ENCODE measurements at places on chromosomes 5 and 9.
A peak's percentile ranks its signal among the peaks of the same experiment; 100 is the strongest.

GRCh38 chr9:14318361-14318760 lies 4.4 kb upstream of the NFIB start:
- ATAC-seq = no peak

- ATAC-seq = no peak
Observed at GRCh38 chr9:127421057-127421456, 3.1 kb upstream of the ZNF79 start.

DNA sequence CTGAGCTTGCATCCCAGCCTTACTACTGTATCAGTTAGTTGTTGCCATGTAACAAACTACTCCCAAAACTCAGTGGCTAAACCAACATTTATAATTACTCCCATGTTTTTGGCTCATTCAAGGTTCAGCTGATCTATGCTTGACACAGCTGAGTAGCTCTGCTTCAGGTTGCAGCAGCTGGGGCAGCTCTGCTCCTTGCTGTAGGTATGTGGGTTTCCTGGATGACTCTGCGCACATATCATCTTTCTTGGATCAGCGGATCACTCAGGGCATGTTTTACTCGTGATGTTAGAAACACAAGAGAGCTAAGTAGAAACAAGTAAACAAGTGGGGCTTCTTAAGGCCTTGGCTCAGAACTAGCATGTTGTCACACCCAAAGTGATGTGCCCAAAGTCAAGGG lies 15.1 kb downstream of the TEK start:
- ATAC-seq = no peak

DNA sequence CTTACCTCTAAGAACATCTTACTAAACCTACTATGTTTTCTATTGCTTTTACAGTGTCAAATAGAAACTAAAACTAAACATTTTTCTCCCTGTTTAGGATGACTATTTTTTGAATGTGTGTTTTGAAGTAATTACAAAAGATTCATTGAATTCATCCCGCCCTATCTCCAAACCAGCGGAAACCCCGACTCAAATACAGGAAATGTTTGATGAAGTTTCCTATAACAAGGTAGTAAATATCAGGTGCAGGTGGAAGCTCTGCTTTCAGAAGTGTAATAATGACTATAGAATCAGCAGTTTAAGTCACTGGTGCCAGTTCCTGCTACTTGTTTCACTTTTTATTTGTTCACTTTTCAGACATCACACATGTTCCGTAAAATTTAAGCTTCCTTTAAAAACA lies 20.0 kb downstream of the ERAP2 start:
- ATAC-seq = no peak

DNA sequence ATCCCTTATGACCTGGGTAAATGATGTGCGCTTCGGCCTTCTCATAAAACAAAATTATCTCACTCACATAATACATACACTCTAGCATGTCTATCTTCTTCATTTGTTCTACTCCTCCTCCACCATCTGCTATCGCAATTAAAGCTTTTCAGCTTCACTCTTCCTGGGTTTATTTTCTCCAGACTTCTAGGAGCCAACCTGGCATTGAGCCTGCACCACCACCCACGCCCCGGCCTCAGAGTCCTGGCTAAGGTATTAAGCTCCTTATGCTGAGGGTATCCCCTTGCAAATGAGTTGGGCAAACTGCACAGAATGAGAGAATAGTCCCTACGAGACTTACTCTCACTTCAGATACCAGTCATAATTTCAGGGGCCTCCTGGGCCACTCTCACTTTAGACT lies 236.1 kb upstream of the CDH12 start:
- no peak for ATAC-seq

DNA sequence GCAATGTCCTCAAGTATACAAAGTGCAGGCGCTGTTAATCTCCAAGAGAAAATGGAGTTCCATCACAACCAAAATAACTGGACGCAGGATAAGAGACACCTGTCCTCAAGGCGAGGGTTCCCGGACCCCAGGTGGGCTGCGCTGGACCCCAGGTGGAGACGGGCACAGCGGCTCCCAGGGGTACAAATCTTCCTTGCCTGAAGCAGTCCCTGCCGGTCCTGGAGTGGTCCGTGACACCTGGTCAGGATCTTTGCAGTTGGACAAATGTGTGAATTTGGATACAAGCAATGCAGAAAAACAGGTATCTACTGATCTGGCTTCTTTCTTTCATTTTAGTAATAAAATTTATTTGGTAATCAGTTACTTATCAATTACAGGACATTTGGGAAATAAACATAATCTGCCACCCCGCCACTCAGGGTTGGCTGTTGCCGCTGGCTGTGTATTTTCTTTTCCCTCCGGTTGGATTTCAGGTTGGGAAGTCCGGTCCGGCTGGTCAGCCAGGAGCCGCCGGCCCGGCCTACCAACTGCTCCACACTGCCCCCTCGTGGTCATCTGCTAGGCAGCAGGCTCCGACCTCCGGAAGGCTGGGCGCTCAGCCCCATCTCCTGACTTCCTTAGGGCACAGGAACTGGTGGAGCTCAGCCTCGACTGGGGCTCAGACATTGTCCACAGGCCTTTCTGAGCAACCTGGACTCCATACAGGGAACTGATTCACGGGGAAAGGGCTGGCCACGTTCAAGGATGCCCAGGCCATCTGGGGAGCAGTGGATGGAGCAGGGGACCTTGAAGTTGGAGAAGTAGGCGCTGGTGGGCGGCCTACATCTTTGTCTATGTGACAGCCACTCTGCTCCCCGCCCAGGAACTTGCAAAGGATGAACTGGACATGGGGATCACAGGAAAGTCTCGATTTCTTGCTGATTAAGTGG lies 43.4 kb downstream of the NXNL2 start:
- ATAC-seq = peak; percentile 96

DNA sequence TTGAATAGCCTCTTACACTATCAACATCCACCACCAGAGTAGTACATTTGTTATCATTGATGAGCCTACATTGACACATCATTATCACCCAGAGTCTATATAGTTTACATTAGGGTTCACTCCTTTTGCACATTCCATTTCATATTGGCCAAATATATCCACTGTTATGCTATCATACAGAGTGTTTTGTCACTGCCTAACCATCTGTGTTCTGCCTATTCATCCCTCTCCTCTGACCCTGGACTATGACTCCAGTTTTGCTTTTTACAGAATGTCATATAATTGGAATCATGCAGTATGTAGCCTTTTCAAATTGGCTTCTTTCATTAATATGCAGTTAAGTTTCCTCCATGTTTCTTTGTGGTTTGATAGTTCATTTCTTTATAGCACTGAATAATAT lies 904.7 kb downstream of the TLE1 start:
- ATAC-seq = no peak

DNA sequence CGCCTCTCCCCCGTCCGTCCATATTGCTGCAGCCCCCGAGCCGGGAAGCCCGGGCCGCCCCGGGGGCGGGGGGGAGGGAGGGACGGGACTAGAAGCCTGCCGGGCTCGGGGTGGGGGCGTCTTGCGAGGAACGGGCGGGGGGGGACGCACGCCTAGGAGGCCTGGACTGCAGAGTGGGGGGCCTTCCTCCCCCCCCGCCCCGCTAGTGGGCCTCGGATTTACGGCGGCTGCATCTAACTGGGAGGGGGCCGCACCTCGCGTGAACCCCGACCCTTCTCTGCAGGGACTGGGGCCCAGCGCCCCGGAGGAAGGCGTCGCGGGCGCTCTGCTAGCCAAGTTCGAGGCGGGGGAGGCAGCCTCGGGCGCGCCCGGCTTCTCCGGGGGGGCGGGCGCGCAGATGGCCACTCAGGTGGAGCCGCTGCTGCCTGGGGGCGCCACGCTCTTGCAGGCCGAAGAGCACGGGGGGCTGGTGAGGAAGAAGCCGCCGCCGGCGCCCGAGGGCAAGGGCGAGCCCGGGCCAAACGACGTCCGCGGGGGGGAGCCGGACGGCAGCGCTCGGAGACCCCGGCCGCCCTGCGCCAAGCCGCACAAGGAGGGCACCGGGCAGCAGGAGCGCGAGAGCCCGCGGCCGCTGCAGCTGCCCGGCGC lies at the start of gene LARP1:
Gene LARP1 (plus strand): TSS at position 17 of the 648 bp plus-strand sequence. CDS start 381 bp downstream, at position 398.
- no peak for ATAC-seq

GRCh38 chr9:136886610-136887597 lies 588 bp downstream of the TRAF2 start:
- peak; percentile 3 for ATAC-seq

GRCh38 chr5:179624841-179625271 lies 1.4 kb upstream of the HNRNPH1 start:
- no peak for ATAC-seq

GRCh38 chr5:77311214-77311571 lies 100.7 kb downstream of the PDE8B start:
- ATAC-seq = no peak

DNA sequence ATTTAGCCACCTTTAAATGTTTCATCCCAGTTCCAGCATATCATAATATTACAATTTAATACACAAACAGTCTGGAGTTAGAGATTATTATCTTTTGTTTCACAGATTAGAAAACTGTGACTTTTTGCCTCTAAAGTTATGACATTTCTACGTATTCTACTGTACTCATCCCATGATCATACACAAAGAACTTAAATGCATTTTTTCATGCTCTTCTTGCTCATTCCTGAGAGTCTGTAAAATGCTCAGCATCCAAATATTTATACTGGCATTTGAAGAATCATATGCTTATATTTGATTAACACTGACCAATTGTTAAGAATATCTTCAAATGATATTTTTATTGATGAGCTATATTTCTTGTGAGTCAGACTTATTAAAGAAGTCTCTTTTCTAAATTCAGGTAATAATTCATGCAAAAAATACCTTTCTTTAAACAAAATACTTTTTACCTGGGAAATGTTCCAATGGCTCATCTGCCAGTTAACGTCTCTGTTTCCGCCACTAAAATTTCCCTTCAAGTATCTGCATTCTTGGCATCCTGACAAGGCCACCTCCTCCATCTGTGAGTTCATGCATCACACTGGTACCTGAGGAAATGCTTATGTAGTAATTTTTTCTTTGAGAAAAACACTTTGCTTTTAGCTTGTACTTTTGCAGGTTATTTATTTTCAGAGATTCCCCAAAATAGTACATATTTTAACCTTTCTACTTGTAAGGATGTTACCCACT lies 139.6 kb upstream of the RASA1 start:
- ATAC-seq = no peak

- no peak for ATAC-seq
Observed at GRCh38 chr9:127724012-127724411, 8.1 kb downstream of the TTC16 start.

DNA sequence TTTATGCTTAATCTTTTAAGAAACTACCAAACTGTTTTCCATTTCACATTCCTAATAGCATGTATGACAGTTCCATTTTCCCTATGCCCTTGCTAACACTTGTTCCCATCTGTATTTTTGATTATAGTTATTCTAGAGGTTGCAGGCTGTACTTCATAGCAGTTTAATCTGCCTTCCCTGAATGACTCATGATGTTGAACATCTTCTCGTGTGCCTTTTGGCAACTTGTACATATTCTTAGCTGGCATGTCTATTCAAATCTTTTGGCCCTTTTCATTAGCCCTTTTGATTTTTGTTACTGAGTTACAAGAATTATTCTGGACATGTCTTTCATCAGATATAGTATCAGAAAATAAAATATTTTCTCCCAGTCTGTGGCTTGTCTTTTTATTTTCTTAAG lies 320.3 kb downstream of the DIRAS2 start:
- ATAC-seq = no peak

GRCh38 chr9:136105398-136106135 lies 10.5 kb upstream of the NACC2 start:
- ATAC-seq = no peak

- ATAC-seq = no peak
Observed at GRCh38 chr5:171578829-171579491, 159.5 kb downstream of the FGF18 start.

DNA sequence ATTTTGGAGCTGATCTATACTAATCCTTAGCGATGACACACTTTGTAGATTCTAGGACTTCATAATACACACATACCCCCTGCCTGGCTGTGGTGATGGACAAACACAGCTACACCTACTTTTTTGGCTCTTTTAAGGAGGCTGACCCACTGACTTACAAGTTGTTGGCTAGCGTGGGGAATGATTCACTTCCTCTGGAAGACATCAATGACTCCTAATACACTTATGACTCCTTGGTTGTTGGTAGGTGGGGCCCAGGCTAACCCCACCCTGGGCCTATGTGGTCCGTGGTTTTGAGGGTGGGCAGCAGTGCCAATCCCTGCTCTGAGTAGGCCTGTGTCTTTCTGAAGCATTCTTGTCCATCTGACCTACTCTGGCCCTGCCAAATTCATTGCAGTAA lies 144.4 kb downstream of the SLC12A2 start:
- no peak for ATAC-seq

DNA sequence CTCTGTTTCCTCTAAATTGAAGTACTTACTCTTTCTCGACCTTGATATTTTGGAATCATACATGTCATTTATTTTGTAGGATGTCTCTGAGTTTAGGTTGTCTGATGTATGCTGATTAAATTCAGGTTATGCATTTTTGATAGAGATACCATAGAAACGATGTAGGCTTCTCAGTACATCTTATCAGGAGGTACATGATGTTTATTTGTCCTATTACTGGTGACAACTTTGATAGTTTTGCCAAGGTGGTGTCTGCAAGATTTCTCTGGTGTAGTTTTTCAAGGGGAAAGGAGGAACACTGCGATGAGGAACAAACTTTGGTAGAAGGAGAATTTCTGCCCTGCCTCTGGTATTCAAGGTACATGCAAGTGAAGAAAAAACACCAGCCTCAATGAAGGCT lies 29.9 kb downstream of the SUB1 start:
- ATAC-seq = no peak

DNA sequence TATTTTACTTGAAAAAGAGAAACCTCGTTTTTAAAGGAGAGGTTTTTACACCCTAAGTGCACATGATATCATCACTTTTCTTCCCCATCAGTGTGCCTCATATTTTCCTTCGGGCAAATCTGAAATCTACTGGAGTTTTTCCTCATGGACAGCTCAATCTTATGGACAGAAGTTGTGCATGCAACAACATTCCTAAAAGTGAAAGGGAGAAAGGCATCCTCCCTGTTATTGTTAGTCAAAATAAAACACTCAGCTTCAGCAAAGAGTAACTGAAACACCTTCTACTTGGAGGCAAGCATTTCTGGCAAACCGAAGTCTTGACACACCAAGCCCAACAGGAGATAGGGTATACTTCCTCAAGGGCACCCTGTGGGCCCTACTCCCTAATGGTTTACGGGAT lies 217.9 kb downstream of the BNC2 start:
- no peak for ATAC-seq

GRCh38 chr5:158384535-158385481 lies 525.9 kb upstream of the CLINT1 start:
- ATAC-seq = peak; percentile 87

Measured in motor neuron (in vitro differentiated cells).